CD4-positive, alpha-beta T cell treated with Interleukin-12 subunit alpha and Interleukin-12 subunit beta, for 1 hour (primary cell): ENCODE measurements at places on chromosomes 12 and 14.

GRCh38 chr12:20434996-20435395 is 66.7 kb downstream of the PDE3A start:
- DNase-seq: no peak

GRCh38 chr12:39723831-39724230 is 104.2 kb upstream of the ABCD2 start:
- DNase-seq: peak; percentile 6

GRCh38 chr12:3768911-3769447 is 16.1 kb upstream of the CRACR2A start:
- DNase-seq: no peak

DNA sequence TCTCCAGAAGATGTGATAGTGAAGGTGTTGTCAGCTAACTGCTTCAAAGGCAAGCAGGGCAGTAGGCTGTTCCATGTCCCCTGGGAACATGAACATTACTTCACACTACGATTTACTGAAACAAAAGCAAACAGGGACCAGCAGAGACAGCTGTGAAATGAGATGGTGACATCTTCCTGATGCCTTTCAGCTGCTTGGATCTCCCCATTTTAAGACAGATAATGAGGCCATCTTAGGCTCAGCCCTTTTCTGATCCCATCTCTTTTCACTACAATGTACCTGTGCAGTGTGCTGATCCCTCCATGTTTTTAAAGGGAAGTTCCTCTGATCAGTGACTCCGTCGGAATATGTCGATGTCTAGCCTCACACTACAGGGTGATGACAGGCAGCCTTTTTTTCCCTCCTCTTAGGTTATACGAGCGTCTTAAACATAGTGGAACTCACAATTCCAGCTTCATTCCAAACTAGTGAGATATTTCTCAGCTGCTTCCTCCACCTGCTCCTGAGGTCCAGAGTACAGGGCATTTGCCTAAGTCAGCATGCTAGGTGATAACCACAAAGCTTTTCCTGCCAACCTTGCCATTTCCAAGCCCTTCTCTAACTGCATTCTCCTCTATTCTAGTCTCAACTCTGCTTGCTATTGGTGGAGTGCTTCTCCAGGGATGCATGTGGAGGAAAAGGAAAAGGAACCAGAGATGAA is 87.6 kb upstream of the EGLN3 start:
- no peak for DNase-seq

GRCh38 chr14:39233680-39234326 is at the start of gene MIA2:
Gene MIA2, plus strand, starts transcription at chr14:39233915. Its CDS starts 200 bp downstream, at chr14:39234115.
- DNase-seq: no peak

GRCh38 chr14:32028599-32028998 is 48.5 kb upstream of the ARHGAP5 start:
- no peak for DNase-seq

DNA sequence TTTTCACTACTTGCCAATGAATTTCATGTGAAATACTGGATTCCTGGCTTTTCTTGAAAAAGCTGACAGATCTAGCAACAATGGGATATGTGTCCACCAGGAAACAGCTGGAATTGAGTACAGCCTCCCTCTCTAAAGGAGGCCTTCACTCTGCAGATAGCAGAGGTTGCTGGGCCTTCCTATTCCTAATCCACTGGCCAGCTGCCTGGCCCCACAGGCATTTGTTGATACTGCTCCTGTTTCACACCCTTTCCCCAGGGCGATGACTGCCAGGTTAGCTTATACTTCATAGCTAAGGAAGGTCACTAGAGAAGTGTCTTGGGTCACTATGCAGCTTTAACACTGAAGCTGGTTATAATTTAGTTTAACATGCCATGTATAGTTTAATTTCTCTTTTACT is 87.5 kb upstream of the PDZRN4 start:
- DNase-seq: no peak

- DNase-seq: no peak
These were observed 198.8 kb downstream of the KITLG start for GRCh38 chr12:88381466-88381865.

DNA sequence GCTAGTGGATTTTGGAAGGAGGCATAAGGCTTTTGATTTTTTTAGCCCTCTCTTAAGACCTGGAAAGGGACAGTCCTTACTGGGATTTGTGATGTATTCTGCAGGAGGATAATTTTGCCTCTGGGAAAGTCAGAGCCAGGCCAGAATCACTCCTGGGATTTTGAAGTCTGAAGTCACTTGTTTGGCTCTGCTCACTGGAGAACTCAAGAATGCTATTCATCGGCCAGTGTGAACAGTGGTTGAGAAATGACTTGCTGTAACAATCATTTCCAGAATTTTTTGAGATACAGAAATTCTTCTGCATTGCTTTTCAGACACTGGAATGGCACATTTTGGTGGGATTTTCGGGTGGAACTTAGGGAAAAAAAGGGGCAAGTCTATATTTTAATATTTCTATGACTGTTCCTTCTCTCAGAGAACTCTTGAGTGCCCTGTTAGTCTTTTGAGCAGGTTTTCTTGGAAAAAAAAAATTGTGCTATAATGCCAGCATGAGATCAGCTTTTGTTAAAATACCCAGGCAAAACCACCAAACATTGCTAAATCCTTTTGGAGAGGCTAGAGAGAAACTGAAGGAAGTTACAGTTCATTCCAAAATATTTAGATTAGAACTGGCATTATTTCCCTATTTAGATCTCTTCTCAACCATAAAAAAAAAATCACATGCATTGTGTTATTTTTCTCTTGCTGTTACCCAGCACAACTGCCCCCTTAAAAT is 26.1 kb upstream of the BHLHE41 start:
- no peak for DNase-seq

DNA sequence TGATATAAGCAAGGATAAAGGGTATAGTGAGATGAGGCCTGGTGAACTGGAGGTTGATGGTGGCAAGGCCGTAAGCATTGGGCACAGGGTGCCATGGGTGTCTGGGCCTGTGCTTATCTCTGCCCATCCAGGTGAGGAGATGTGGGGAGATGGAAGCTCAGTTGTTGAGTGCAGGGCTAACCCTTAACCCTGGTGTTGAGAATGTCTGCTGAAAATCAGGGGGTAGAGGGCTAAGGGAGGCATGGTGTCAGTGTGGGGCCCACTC is 86.1 kb downstream of the SYNE2 start:
- no peak for DNase-seq

GRCh38 chr12:5031958-5032357 is 11.7 kb upstream of the KCNA5 start:
- no peak for DNase-seq

DNA sequence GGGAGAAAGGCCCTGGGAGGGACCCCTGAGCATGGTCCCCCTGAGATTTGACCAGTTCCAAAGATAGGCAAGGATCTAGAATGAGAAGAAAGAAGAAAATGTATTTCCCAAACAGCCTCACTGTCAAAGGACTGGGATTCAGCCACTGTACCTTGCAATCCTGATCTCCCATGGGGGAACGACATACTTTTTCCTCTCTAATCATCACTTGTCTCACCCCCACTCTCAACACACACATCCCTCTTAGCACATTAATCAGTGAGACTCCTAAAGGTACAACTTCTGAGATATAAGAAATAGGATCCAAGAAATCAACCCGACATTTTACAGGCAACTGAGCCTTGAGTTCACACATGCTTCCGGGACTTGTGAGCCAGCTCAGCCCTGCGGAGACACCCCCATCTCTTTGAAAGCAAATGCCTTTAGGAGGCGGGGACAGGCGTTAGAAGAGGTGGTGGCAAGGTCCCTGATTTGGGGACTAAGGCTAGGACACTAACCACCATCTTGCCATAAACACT is 1.4 kb downstream of the MAP3K9 start:
- DNase-seq: peak; percentile 62

- DNase-seq: no peak
These were observed at the start of gene CNTN1 for GRCh38 chr12:40691913-40692764. Gene CNTN1, plus strand, starts transcription at chr12:40692439.

DNA sequence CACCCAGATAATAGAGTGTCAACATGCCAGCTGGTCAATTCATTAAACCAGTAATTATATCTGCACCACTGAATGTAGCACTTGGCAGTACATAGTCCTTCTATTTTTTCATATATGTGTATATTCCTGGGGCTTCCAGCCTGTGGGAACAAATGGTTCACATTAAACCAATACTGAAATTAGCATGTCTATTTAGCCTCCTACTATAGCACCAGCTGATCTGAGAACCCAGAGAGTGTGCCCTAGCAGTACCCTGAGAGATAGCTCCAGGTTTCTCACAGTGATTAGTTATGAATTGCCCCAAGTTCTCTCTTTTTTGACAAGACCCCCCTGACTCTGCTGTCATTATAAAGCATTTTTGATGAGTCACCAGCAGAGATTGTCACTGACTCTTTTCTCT is 1097.3 kb upstream of the FLRT2 start:
- DNase-seq: no peak

GRCh38 chr12:65318186-65318685 is 39.8 kb downstream of the MSRB3 start:
- no peak for DNase-seq

DNA sequence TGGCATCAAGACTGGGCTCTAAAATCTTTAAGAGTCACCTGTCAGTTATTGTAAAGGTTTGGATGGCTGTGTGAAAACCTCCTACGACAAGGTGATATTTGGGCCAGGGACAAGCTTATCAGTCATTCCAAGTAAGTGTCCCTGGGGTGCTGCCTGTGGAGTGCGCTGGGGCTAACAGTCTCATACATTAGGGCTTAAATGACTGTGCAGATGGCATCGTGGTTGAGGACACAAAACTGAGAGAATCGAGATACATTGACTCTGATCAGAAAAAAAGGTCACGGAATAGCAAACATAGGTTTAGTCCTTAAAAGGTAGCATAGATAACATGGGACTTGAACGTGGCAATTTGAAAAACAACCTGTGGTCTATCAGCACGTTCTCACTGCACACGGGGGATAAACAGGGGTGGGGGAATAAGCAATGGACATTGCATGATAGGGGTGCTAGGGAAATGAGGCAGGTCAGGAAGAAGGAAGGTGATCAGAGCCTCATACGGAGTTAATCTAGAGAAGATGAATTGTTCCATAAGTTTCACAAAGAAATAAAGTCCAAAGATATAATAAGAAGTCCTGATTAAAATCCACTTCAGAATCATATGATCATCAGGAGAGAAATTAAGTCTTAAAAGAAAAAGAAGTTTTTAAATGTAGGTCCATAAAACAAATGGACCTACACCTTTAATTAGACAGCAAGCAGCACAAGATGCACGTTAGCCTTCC is 100.3 kb downstream of the DAD1 start:
- DNase-seq: no peak

DNA sequence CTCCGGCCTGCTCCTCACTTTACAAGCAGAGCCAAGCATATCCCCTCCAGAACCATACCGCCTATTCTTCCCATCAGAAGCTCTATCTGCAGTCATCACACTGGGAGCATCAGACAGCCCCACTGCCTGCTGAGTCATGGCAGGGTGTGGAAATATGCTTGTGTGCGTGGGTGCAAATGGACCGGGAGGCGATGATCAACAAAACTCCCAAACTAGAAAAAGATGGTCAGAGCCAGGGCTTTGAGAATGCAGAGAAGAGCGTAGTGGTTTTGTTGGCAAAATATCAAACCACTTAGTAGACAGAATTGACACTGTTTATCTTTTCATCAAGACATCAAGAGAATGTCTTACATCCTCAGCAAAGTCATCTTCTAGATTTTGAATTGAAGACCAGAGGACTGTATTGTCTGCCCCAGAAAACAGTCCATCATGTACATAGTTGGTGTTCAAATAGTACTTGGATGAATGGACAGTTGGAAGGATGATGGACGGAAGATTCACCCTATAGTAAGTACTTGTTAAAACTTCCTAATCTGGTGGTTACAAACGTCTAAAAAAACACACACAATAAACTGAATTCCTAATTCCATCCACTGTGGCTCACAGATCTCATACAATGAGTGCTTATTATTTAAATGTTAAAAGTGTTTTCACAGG is 54.9 kb downstream of the VWF start:
- no peak for DNase-seq

DNA sequence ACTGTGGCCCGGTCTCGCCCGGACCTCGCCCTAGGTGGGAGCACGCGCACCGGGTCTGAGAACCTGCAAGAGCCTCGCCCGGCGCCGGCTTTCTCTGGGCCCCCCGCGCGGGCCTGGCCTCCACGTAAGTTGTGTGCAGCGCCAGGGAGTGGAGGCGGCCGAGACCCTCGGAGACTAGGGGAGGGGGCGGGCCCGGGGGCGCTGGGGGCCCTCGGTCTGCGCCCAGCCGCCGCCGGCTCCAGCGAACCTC is 183 bp upstream of the PRMT8 start:
- DNase-seq: no peak

- no peak for DNase-seq
These were observed 69.1 kb downstream of the ARL6IP4 start for GRCh38 chr12:123049398-123050240.

- peak; percentile 6 for DNase-seq
These were observed 187.3 kb downstream of the CHST11 start for GRCh38 chr12:104643819-104644669.

DNA sequence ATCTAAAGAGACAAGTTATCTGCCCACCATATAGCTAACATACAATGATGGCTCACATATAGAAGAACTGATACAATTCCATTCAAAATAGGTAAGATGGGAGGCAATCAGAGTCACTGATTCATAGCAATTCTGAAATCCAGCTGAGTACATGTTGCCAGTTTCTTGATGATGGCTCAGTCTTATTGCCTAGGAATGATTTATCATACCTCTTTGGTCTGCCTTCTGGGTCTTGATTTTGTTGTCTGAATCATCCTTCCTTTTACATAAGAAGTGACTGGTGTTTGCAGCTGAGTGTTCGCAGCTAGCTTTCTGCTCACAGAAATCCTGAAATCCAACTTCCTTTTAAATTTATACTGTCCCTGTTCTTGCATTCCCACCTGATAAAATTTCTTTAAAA is 463.2 kb upstream of the MGAT4C start:
- DNase-seq: no peak

DNA sequence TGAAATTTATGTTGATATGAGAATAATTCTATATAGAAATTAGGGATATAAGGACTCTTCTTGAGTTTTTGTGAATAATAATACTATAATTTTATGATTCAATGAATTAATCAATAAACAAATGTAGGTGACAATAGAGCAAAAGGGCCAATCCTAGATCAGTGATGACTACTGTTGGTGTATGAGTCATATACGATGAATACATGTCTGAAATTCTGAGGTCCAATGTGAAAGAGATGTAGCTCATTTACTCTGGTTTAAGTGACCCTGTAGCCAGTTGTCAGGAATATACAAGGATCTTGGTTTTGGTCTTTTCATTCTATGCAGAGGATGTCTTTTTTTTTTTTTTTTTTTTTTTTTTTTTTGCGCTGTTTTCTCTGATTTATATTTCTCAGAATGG is 72.1 kb upstream of the RTL1 start:
- DNase-seq: no peak

DNA sequence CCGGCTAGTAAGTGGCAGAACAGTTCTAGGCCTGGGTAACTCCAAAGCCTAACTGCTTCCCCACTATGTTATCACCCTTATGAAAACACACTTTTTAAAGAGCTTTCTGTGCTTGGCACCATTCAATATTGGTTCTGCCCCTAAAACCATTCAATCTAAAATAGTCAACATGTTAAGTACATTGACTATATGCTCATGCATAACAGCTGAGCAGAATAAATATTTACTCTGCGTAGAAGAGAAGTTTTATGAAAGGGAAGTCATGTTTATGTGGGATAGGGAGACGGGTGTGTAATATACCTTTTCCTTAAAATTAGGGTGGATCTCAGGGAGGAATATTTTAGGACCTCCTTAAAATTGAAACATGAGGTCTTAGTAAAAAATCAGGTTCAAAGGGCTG is 80.5 kb downstream of the SAMD4A start:
- DNase-seq: no peak

GRCh38 chr12:20444595-20445170 is 76.3 kb downstream of the PDE3A start:
- DNase-seq: no peak

- DNase-seq: no peak
These were observed 815 bp downstream of the DEGS2 start for GRCh38 chr14:100158566-100159093.
